Hindlimb muscle (tissue), 1 donor: ENCODE measurements at places on chromosomes 3 and 15.

- DNase-seq = no peak
Observed at GRCh38 chr3:181487236-181487978, 224.3 kb upstream of the SOX2 start.

DNA sequence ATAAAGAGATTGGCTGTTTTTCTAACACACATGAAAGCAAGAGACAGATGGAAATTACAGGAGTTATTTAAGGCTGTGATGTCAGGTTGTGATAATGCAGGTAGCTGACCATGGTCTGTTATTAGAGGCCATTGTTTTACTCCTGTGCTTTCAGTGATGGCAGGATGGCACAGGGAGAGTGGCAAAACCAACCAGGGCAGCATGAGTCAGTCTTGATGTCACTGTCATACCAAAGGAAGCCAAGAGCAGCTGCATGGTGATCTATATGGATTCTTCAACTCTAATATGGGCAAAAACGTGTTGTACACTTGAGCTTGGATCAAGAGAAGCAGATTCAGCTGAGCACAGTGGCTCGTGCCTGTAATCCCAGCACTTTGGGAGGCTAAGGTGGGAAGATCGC, 91.8 kb upstream of the LMOD3 start:
- DNase-seq = no peak

DNA sequence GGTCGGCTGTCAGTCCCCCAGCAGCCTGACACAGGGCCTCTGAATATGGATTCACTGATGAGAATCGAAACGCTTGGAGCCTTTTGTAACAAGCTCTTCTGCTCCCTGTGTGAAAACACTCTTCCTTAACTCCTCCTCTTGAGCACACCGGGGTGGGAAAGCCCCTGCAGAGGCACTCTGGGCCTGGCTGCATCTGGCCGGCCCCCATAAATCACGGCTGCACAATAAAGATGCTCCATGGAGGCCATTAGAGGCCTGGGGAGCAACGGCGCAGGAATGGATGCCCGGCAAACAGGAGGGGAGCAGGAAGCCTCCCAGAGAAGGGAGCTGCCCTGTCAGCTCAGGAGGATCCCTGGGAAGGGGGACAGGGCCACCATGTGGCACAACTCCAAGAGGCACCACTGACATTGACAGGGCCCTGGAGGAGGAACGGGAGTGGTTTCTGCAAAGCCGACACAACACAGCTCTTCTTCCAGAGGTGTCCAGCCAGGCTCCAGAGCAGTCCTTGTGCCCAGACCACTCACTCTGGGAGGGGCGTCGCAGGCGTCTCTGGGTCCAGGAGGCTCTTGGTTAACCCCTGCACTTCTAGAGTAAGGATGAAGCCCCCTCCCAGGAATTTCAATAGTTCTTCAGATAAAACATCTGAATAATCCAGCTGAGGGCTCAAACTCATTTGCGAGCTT, 509.3 kb upstream of the PPP2R3A start:
- peak; percentile 2 for DNase-seq

DNA sequence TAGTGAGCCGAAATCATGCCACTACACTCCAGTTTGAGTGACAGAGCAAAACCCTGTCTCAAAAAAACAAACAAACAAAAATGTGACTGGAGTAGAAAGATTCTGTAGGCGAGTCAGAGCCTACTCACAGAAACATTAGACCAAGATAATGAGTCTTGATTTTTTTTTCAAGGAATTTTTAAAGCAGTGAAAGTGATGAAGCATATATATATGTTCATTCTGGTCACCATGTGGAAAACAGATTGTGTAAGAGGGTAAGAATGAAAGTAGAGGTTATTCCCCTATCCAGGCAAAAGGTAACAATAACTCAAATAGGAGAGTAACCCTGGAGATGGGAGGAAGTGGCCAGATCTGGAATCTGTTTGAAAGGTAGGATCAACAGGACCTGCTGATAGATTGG, 26.2 kb upstream of the FHIT start:
- DNase-seq = no peak

DNA sequence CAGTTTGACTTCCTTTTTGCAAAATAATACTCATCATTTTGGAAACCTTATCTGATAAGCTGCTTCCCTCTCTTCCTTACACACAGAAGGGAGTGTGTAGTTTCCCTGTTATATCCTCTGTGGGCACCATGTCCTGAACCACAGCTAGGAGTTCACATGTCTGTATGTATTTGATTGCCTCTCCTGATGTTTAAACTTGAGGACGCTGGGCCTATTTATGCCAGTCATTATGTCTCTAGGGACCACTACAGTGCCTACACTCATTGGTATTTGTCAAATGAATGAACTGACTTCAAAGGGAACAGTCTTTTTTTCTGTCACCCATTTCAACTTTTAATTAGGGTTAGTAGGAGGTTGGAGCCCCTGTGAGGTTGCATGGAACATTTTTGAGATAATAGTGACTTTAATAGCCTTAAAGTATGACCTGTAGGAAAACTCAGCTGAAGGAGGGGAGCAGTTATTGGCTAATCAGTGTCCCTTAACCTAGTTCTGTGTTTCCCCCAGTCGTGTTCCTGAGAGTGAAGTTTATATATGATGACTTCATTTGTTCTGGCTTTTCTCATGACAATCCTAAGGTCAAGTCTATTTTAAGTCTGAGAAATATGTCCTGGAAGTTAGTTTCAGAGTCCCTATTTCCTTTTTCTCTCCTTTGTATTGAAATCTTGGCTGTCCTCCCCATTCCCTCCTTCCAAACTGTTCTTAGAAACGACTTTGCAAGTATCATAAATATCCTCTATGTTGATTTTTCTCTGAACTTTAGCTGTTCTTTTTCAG, 28.9 kb downstream of the PDE8A start:
- DNase-seq = peak; percentile 67

DNA sequence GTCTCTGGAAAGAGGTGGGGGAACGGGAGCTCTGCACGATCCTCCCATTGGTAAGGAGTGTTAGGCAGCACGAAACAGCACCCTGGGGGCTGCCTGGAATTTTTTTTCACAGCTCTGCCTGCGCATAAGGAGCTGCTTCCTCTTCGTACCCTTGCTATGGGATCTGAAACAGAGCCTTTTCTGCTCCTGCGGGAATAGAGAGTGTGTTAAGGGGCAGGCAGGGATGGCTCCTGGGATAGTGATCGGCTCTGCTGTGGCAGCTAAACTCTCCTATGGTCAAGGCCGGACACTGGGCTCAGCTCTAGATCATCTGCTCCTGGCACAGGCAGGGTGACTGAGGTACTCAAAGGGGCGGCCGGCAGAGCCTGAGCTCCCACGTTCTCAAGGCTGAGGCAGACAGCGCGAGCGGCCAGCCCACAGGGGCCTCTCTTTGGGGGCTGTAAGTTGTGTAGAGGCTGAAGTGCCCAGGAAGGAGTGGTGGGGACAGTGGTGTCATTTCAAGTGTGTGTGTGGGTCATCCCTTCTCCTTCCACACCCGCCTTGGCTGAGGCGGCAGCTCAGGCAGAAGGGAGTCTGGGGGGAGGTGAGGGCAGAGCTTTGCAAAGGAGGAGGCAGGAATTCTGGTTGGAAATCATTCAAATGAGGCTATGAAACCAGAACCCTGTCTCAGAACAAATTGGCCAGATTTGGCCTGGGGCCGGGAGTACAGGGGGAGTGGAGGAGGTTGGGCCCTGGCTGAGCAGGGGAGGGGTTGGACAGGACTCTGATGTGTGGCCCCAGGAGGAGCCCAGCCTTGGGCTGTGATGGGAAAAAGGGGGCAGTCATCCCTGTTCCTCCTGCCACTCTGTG, 31.0 kb downstream of the EPHB3 start:
- DNase-seq = peak; percentile 68
